ENCODE measurements at places on chromosomes 1 and 21. TPM values are rescaled to one million over a fixed set of nuclear protein-coding genes. Genes with fewer than 3 reads are reported as not detected.
A peak's percentile ranks its signal among the peaks of the same experiment; 100 is the strongest.

The LCE6A gene
- not detected for polyA plus RNA-seq

The SLC1A7 gene
- 0.11 TPM for polyA plus RNA-seq

The TFF1 gene
- not detected for polyA plus RNA-seq

The NPR1 gene
- 0.02 TPM for polyA plus RNA-seq

The PCSK9 gene
- 0.17 TPM for polyA plus RNA-seq

The CELA3A gene
- not detected for polyA plus RNA-seq

The TRABD2B gene
- polyA plus RNA-seq = not detected

The CTTNBP2NL gene
- 23.6 TPM for polyA plus RNA-seq

The CFHR1 gene
- 0.07 TPM for polyA plus RNA-seq

The TMEM200B gene
- polyA plus RNA-seq = 9.8 TPM

The WDR77 gene
- 86.9 TPM for polyA plus RNA-seq

The UBIAD1 gene
- 10.0 TPM for polyA plus RNA-seq

The WNT9A gene
- polyA plus RNA-seq = 0.91 TPM

The SYPL2 gene
- polyA plus RNA-seq = 0.40 TPM

The ACTL8 gene
- 0.05 TPM for polyA plus RNA-seq

- no peak for DNase-seq
Measured at GRCh38 chr1:238248356-238248755, 357.6 kb upstream of the ZP4 start.

DNA sequence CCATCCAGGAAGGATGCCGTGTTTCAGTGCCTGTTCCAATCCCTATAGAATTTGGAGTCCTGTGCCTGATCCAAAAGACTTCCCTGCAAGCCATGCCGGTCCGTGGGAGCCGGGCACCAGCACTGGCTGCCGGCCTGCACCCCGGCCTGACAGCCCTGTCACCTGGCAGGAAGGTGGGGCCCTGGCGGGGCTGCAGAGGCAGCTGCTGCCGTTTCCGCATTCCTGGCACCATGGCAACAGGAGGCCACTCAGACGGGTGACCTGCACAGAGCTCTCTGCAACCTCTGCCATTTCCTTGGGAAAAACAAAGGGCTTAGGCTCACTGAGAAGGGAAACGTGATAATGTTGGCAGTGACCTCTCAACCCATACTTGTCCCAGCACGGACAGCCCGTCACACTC is 63.2 kb upstream of the TMEM51 start:
- DNase-seq = no peak

GRCh38 chr1:245837718-245838117 is 669.4 kb downstream of the SMYD3 start:
- DNase-seq = no peak

DNA sequence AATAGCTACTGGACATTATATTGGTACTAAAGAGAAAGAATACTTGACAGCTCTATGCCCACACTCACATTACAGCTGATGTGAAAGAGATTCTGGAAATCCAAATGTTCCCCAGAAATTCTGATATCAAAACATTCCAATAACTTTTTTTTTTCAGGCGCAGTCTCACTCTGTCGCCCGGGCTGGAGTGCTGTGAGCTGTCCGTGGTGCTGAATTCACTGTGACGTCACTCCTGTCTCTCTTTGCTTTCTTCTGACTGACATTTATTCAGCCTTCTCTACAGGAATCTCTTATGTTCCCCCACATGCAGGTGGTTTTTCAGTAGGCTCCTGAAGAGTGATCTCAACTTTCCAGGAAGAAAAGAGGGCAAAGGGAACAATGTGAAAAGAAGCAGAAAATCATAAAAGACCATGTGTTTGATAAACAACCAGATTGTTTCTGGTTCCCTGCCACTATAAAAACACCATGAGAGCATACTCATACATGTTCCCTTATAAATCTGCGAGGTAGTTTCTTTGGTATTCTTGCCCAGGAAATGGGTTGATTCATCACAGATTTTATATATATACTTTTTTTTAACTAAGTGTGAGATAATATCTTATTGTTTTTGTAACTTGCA is 6.2 kb downstream of the S100A7A start:
- peak; percentile 7 for DNase-seq

- no peak for DNase-seq
Measured at GRCh38 chr1:228978484-228979324, 243.4 kb downstream of the RHOU start.

DNA sequence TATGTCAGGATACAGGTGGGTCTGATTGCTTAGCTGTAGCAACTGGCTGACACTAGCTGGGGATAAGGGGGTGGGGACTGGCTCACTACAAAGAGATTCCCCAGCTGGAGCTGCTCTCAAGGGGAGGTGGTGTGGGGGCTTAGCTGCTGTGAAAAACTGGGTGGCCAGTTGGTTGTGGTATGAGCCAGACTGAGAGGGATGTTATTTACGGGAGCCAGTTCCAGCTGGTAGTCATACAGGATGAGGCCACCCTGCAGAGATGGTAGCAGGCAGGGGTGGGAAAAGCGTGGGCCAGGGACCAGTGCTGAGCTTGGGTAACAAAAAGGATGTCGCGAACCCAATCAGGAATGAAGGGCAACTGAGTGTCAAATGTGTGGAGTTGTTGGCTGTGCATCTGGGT is 204.0 kb upstream of the C21orf91 start:
- no peak for DNase-seq

DNA sequence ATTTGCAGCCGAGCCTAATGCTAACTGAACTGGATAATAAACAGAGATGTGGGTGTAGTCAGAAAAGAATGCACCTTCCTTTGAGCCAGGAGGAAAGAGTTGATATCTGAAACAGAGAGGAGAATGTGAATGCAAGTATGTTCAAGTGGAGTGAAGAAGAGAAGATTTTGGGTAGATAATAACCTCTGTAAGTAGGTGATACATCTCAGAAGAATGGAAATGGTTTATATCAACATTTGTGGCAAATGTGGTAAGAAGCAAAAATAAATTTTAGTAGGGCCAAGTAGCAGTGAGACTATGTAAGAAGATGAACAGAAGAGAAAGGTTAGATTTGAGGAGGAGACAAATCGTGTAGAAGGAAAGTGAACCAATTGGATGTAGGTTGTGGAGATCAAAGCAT is 1.7 kb upstream of the DNTTIP2 start:
- no peak for DNase-seq

DNA sequence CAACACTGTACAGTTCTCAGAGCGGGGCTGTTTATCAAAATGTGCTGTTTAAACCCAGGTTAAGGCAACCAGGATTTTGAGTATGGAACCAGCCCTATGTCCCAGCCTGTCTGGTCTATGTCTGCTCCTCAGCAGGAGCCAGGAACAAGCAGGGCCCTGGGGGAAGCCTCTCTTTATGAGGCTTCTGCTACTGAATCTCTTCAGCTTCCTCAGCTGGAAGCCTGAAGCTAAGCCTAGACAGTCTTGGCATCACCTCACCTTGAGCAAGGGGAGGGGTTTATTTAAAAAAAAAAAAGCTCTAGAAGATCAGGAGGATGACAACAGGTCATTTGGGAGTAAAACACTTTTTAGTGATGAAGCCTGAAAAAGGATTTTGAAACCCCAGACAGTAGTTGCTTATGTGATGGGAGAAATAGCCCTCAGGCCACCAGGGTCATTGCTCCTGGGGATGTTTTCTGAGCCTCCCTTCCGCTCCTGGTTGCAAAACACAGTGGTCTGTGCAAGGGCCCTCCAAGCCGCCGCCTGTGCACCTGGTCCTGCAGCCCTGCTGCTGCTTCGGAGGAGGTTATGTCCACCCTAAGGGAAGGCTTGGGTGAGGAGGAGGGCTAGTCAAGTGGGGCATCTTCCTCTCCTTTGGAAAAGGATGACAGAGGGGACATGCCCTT is 21.8 kb upstream of the GRHL3 start:
- DNase-seq = no peak

DNA sequence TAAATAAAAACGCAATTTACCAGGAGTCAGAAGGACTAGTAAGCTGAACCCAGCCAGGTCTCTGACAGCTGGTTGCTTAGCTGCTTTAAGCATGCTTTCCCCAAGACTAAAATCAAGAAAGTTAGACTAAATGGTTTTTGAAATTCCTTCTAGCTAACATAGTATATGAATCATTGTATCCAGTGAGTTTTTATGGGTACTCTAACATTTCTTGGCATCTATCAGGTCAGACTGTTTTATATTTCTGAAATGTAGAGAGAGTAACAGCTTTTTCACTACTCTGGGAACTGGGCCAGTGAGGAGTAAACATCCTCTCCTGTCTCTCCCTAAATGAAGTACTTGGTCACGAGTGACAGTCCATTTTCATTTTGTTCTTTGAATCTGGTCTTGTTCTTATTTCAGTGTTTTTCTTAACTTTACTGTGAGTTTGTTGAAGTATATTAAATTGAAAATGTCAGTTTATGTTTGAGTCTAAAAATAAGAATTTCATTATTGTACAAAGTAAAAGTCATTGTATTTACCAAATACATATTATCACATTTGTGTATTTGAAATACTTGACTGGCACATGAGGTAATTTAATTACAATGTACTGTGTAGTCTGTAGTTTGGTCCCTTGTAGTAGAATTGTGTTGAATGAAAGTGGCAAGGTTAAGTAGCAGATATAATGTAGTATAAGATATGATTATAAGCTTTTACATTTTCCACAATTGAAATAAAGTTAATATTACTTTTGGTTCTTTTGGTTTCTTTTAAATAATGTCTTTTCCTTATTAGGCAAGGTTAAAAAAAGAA is 47.6 kb downstream of the PKN2 start:
- peak; percentile 82 for DNase-seq

GRCh38 chr1:84753516-84754385 is 63.5 kb upstream of the SSX2IP start:
- peak; percentile 75 for DNase-seq

- no peak for DNase-seq
Measured at GRCh38 chr1:224767031-224767430, 150.9 kb downstream of the CNIH3 start.

DNA sequence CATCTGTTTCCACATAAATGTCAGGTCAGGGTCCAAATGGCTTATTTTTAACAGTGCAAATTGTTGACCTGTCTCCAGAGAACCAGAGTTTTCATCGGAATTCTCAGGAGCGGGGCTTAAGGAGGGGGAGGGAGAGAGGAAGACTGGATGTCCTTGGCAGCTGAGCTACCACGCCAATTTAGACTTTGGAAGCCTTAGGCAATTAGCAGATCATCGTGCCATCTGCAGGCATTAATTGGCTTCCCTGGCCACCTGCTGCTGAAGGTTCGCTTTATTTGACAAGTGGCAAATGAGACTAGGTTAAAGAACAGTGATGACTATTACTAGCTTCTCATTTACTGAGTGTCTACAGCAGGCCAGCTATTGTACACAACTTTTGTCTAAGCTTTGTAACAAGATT is 43.7 kb downstream of the HLX start:
- no peak for DNase-seq

DNA sequence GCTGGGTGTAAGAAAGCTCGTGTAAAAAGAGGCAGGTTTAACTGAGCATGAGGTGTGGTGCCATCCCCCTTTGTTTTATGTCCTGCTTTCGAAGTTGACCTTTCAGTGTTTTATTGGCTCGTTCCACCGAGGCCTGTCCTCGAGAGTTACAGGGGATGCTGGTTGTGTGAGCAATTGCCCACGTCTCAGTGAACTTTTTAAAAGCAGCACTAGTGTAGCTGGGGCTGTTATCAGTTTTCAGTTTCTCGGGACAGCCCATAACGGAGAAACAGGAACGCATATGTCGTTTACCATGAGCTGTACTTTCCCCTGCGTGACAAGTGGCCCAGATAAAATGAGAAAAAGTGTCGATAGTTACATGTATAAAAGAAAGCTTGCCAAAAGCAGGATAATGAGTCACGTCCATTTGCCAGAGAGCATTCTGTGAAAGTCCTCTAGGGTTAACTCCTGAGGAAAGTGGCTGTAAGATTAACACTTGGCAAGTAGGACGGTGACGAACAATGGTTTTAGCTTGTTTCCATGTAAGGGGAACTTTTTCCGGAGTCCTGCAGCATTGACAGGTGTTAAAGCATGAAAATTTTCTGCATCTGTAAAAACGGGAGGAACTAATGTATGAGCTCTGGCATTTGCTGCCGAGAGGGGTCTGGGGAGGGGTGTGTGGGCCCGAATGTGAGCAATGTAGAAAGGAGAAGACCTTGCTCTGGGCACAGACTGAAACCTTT is 7.8 kb upstream of the LRRC47 start:
- DNase-seq = no peak

DNA sequence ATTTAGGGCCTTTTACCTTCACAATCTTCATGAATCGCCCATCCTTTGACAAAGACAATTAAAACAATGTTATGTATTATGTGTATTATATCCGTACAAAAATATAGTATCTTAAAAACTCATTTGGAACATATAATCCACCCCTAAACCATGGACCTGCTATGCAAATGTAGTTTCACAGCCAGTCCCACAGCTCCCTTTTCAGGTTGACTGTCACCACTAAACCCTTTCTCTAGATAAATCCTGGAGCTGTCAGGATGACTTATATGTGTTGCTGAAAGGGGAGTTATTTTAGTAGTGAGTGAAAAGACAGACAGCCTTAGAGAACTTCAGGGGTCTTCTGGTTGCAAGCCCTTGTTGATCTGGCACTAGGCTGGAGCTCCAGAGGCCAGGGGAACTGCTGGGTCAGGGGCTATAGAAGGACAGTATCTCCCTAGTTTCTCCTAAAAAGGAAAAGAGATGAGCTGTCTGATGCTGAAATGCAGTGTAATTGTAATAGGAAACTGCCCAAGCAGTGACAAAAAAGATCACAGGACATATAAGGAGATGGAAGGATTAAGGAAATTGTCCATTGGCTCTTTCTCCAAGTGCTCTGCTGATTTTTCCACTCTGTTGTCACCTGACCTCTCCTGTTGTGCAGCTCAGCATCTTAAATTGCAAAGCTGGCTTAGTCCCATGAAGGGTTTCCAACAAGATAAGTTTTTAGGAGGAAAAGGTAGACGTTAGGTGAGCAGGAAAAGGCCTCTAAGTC is 127.7 kb downstream of the S1PR1 start:
- DNase-seq = no peak

- no peak for DNase-seq
Measured at GRCh38 chr1:54857746-54858561, 29.0 kb downstream of the DHCR24 start.

- no peak for DNase-seq
Measured at GRCh38 chr1:23370709-23371584, 1.3 kb upstream of the ZNF436 start.

DNA sequence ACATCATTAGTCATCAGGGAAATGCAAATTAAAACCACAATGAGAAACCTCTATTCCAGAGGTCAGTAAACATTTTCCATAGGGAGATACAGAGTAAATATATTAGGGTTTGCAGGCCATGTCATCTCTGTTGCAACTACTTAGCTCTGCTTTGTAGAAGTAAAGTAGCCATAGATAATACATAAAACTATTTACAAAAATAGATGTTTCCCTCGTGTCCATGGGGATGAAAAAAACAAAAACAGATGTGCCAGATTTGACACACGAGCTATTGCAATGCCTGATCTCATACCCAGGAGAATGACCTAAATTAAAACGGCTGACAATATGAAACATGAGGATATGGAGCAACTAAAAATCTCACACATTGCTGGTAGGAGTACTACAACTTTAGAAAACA is 17.3 kb downstream of the LTN1 start:
- no peak for DNase-seq

- DNase-seq = no peak
Measured at GRCh38 chr21:38384675-38385426, 113.4 kb downstream of the ERG start.

GRCh38 chr1:40004857-40005256 is 35.7 kb upstream of the CAP1 start:
- no peak for DNase-seq

- DNase-seq = no peak
Measured at GRCh38 chr1:24972221-24972914, 42.3 kb upstream of the RUNX3 start.

- DNase-seq = no peak
Measured at GRCh38 chr21:40282912-40283886, 416.0 kb downstream of the PCP4 start.

GRCh38 chr1:28123461-28123961 is 35.1 kb upstream of the EYA3 start:
- no peak for DNase-seq

GRCh38 chr1:232667094-232667777 is 37.3 kb upstream of the SIPA1L2 start:
- no peak for DNase-seq

Data from AG04450 (cell line).